Stimulated activated CD4-positive, alpha-beta T cell treated with anti-CD3 and anti-CD28 coated beads, Interleukin-2, amount 100 ng/mL, for 48 hours (primary cell): ENCODE measurements at places on chromosomes 4 and X.

- DNase-seq: no peak
These were observed 17.4 kb upstream of the DCAF8L1 start for GRCh38 chrX:27998666-27999065.

DNA sequence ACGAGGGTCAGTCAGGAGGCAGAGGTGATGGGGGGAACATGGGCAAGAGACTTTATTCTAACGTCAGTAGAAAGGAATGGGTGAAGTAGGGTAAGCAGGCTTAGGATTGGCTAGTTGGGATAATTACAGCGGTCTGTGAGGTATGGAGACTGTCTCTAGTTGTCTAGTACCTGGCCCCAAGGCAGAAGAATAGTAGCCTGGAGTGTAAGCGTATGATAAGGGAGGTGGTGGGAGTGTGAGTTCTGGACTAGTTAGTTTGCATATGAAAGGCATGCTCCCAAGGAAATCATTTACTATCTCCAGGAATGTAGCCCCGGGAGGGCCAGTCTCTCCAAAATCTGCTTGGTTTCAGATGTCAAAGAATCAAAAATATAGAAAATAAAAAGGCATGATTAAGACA lies 219.6 kb upstream of the ANXA3 start:
- DNase-seq: no peak

DNA sequence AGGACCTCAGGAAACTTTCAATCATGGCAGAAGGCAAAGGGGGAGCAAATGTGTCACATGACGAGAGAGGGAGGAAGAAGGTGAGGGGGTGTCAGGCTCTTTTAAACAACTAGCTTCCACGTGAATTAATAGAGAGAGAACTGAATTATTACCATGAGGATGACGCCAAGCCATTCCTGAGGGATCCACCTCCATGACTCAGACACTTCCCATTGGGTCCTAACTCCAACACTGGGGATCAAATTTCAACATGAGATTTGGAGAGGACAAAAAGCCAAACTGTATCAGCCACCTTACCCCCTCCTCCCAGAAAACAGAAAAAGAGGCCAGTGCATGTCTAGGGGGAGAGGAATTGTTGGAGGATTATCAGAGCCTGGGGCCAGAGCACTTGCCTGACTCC lies 40.4 kb upstream of the LAS1L start:
- no peak for DNase-seq

DNA sequence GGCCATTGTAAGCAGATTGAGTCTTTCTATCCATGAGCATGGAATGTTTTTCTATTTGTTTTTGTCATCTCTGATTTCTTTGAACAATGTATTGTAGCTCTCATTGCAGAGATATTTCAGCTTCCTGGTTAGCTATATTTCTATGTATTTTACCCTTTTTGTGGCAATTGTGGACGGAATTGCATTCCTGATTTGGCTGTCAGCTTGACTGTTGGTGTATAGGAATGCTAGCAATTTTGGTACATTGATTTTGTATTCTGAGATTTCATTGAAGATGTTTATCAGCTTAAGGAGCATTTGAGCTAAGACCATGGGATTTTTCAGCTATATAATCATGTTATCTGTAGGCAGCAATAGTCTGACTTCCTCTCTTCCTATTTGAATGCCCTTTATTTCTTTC lies 154.6 kb downstream of the GUCY2F start:
- no peak for DNase-seq

DNA sequence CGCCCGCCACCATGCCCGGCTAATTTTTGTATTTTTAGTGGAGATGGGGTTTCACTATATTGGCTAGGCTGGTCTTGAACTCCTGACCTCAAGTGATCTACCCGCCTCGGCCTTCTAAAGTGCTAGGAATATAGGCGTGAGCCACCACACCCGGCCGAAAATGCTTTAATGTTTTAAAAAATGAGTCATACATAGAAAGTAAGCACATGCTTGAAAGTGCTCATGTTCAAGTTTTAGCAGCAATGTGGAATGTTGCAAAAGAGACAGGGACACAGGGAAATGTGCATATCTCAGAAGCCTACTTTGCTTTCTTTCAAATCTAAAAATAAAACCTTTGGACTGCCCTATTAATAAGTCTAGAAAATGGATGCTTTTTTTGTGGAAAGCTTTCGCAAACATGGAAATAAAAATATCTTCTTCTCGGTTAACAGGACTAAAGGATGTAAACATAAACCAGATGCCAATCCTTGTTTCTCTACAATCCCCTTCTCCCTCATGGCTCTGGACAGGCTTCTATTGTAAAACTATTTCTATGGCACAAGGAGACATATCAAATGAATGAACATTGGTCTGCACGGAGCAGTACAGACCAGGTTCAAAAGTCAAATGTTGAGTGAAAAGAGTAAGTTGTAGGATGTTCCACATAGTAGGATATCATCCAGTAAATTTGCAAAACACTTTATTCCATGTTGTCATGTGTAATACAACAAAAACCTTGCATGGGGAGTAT lies 15.0 kb downstream of the MECP2 start:
- no peak for DNase-seq

DNA sequence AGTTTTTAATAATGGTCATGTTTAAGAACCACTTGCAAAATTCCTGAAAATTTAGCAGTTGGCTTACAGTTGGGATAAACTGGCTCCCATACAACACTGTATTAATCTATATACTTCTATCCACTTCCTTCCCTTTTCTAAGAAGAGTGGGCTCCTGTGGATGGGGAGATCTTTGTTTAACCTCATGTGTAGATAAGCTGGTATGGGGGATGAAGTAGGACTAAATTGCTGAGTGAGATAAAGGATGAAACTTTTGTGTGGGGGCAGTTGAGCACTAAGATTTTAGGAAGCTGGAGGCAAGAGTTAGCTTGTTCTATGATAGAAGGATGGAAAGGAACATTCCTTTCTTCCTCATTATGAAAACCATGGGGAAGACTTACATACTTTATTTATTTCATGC lies 54.6 kb upstream of the ATP8A1 start:
- DNase-seq: no peak

- no peak for DNase-seq
These were observed 136.2 kb downstream of the SMIM20 start for GRCh38 chr4:26050212-26050643.

GRCh38 chr4:15689540-15689939 lies 7.9 kb downstream of the FAM200B start:
- no peak for DNase-seq

GRCh38 chr4:163622379-163623035 lies 128.0 kb downstream of the TMA16 start:
- no peak for DNase-seq

DNA sequence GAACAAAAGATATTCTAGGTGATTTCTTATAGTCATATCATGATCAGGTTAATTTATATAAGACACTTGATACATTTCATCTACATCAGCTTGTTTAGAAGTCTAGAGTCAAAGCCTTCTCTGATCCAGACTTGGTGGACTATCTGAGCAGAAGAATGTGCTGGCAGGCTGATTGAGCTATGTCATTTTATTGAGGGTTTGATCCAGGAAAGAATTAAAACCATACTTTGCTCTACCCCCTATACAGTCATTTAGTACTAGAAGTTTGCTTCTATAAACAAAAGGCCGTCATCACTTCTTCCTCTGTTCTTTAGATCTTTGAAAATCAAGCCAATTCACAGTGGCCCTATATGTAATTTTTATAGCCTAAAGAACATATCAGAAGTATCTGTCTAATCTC lies 173.1 kb upstream of the PITX2 start:
- DNase-seq: no peak

GRCh38 chr4:128684016-128684415 lies 125.5 kb upstream of the JADE1 start:
- no peak for DNase-seq

DNA sequence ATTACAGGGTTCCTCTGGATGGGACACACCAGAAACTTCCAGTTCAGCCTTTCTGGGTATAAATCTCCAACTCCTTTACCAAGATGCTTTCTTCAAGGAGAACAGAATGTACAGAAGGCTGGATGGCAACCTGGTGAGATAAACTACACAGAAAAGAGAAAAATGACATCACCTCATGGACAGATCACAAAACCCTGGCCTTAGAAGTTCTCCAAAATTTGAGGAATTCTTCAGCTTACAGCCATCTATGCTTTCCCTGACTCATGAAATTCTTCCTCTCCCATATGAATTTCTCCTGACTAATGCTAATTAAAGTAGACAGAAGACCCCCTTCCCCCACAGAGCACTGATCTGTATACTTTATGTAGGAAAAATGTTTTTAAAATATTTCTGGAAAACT lies 345.4 kb downstream of the STIM2 start:
- no peak for DNase-seq

GRCh38 chr4:59945277-59945676 lies 1254.8 kb upstream of the ADGRL3 start:
- no peak for DNase-seq

DNA sequence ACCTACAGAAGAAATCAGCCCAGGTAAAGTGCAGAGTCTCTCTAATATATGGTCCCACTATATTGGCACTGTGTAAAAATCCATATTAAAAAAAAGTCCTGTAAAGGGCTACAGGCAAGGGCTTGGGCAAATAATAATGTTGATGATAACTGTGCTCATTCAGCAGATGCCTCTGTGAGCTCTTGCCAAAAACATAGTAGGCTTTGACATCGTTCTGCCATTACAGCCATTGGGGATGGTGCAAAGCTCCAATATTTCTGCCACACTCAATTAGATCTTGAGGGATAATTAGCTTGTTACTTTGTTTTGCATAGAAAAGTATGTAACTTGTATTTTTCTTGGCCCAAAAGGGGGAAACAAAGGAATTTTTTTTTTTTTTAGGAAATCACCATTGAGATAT lies 645.5 kb upstream of the FAM241A start:
- DNase-seq: no peak

DNA sequence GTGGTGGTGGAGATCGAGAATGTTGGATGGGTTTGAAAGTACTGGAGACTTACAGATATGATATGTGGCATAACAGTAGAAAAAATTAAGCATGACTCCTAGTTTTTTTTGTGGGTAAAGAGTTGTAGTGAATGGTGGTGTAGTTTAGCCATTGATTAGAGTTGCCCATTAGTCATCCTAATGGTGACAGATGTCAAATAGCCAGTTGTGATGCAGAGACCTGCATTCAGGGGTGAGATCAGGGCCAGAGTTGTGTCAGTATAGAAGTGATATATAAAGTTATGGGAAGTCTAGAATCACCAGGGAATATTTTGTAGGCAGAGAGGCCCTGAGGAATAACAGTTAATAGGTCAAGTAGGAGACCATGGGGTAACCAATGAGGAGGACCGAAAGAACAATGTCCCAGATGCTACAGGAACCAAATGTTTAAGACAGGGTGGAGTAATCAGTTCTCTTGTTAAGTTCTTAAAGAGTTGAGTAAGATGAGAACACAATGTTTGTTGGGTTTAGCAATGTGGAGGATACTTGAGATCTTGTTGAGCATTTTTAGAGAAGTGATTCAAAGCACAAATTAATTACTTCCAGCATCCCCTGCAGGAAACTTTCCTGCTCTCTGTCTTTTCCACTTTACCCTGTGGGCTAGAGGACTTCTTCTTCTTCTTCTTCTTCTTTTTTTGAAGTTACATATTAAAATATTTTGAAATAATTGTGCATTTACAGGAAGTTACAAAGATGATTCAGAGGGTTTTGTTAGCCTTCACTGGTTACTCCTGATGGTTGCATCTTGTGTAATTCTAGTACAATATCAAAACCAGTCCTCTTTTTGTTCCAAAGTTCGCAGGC lies 13.3 kb downstream of the SGMS2 start:
- no peak for DNase-seq

- no peak for DNase-seq
These were observed 137.4 kb downstream of the FRYL start for GRCh38 chr4:48642421-48643374.

DNA sequence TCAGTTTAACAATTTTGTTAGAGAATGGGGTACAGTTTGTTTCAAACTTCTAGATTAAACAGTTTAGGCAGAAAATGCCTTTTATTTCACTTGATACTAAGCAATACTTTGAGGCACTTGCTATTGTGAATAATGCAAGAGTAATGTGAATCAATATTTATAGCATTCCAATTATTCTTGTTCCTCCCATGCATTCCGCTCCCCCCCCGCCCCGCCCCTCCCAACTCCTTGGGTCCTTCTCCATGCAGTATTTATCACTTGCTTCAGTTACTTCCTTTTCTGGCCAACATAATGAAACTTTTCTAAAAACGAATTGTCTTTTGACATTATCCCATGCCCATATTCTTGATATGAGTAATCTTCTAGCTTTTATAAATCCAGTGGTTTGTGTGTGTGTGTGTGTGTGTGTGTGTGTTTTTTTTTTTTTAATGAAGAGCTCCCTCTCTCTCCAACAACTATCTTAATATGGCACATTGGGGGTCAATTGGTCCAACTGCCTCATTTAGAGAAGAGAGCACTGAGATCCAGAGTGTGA lies 1.6 kb downstream of the BANK1 start:
- DNase-seq: no peak

- DNase-seq: no peak
These were observed 7.1 kb downstream of the SLC25A31 start for GRCh38 chr4:127737295-127737694.

DNA sequence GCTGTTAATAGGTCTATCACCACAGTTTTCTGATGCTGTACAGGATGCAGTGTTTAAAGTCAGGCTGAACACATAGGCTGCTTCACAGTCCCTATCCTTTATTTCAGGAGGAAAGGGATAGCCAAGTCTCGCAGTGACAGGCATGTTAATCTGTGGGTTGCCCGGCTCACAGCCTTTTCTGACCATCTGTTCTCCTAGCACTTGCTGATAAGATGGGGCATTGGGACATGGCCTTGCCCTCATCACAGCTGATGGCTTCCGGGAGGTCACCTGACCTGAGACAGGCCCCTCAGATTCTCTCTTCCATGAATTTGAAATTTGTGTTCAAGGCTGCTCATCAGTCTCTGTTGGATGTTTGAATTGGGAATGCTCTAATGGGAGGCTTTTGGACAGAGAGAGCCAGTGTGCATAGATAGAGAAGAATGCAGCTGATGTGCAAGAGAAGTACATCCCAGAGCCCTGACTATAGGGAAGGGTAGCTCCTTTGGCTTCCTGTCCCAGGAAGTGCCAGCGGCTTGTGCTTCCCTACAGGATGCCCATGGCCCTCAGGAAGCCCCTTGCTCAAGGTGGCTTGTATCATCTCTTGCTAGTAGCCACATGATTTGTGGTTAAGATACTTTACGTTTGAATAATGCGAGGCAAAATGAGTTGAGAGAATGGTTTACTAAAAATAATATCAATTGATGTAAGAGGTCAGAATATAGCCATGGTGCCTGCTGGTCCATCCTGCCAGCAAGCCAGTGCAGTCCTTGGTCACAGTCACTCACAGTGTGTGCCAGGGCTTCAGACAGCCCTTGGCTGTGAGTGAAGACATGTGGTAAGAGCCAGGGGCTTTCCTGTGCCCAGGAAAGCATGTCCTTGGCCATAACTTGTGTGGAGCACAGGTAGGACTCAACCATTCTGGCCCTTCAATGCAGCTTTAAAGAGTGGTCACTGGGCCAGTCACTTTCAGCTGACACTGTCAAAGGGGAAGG lies 88.6 kb downstream of the TSPAN7 start:
- DNase-seq: no peak

- no peak for DNase-seq
These were observed 62.1 kb upstream of the LANCL3 start for GRCh38 chrX:37509349-37509748.
